ENCODE measurements at places on chromosomes 7 and 10.

GRCh38 chr10:89369156-89370105, 8.4 kb upstream of the IFIT1B start:
- DNase-seq = no peak

GRCh38 chr7:5633161-5634106, 148.0 kb downstream of the RNF216 start:
- no peak for DNase-seq

GRCh38 chr10:15300697-15301096, 70.4 kb downstream of the FAM171A1 start:
- DNase-seq = no peak

GRCh38 chr10:98477861-98478260, 31.1 kb upstream of the HPS1 start:
- DNase-seq = no peak

DNA sequence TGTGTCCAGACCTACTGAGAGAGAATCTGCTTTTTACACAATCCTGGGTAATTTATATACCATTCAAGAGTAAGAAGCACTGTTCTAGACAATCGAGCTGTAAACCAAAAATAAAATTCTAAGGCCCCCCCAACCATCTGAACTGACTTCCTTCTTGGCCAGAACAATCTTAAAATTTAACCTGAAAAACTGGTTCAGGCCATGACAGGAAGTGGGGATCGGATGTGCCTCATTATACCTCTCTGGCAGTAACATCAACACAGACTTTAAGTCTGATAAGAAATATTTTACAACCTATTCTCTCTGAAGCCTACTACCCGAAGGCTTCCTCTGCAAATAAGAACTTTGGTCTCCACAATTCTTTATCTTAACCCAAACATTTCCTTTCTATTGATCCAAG, 75.2 kb upstream of the KIF5B start:
- no peak for DNase-seq
